ENCODE measurements at places on chromosomes 16 and 17.

DNA sequence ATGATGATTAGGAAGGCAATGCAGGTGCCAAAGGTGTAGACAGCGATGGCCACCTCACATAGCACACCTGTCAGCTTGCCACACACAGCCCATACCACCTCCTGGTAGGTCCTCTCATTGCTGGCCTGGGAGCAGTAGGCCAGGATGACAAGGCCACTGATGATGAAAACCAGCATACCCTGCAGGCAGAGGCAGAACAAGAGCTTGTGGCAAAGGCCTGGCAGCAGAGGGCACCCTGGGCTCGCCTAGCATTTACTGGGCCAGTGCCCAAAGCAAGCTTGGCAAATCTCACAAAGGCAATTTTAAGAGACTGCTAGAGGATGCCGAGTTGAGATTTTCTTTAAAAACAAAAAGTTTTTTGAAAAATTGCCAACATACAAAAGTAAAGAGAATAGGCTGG lies 5.9 kb downstream of the SLC38A7 start:
- DNase-seq = peak; percentile 23

- DNase-seq = no peak
Observed at GRCh38 chr16:23907903-23908302, 72.1 kb downstream of the PRKCB start.

- DNase-seq = no peak
Observed at GRCh38 chr17:73099511-73099910, 7.0 kb upstream of the SLC39A11 start.

GRCh38 chr17:77391668-77392375 lies 251.1 kb downstream of the SEC14L1 start:
- no peak for DNase-seq

GRCh38 chr17:37786481-37786880 lies 41.6 kb upstream of the HNF1B start:
- no peak for DNase-seq

- peak; percentile 12 for DNase-seq
Observed at GRCh38 chr17:67672592-67673335, 45.0 kb upstream of the NOL11 start.

DNA sequence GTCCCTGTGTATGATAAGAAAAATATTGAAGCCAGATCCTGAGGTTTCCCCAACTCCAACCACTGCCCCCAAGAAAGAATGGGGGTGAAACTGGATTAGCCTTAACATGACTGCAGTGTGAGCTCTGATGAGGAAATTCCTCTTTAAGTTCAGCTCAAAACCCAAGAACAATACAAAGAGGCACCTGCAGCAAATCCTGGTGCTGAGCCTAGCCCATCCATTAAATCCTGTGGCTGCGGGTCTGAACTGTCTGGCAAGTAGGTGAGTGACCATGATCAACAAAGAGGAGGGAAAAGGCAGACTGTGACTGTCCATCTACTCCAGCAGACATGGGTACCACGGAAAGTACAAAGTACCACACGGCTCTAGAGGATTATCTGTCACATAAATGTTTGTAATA lies 64.2 kb downstream of the CREBBP start:
- DNase-seq = no peak

DNA sequence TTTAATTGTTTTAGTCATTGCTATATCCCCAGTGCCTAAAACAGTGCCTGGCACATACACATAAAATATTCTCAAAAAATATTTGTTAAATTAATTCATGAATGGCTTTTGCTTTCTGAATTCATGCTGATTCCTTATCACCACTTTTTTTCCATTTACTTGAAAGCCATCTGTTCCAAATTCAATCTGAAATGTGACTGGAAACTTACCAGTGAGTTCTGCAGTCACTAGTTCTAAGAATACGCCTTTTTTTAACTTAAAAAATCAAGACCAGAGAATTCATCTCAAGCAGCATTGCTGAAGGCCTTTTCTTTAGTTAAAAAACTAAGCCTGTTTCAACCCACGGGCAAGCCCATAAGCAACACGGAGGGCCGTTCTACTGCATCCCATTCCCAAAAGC lies 114.0 kb upstream of the ERCC4 start:
- no peak for DNase-seq

DNA sequence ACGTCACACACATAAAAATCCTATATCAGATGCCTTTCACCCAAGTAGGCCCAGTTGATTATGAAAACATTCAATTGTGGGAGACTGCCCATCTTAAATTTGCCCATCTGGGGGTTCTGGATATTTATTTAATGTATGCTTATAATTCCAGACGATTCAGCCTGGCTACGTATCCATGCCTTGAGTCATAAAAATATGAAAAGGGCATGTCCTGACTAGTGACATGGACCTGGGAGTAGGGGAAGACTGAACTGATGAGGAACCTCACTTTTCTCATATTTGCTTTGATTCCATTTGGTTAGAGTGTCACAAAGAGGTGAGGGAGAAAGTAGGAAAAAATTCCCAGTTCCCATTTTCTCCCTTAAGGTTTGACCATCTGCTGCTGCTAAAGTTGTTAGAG lies 122.5 kb upstream of the GNAO1 start:
- no peak for DNase-seq

GRCh38 chr16:68362262-68362913 lies 51.6 kb downstream of the PRMT7 start:
- no peak for DNase-seq

- peak; percentile 53 for DNase-seq
Observed at GRCh38 chr17:80058311-80058955, 22.0 kb downstream of the CCDC40 start.

GRCh38 chr17:39700148-39700987 lies 504 bp downstream of the ERBB2 start:
- peak; percentile 46 for DNase-seq

DNA sequence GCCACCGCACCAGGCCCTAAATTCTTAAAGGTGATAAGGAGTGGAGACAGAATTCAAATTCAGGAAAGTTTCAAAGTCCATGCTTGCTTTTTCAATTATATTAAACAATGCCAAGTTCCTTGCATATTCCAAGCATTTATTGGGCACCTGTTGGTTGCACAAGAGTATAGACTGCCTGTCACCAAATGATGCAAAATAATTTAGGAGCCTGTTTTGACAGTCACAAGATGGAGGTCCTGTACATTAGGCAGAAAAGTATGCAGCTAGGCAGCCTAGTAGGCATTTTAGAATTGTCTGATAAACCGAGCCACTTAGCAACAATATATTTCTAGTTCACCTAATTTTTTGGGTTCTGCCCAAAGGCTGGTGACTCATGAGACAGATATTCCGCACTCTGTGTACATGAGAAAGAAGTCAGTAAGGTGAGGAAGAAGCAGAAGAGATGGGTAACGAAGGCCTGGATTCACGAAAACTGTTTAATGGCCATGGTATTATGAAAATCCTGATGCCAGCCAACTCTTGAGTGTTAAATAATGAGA lies 7.3 kb downstream of the ACACA start:
- no peak for DNase-seq

- no peak for DNase-seq
Observed at GRCh38 chr16:80693553-80693952, 110.8 kb downstream of the CDYL2 start.

DNA sequence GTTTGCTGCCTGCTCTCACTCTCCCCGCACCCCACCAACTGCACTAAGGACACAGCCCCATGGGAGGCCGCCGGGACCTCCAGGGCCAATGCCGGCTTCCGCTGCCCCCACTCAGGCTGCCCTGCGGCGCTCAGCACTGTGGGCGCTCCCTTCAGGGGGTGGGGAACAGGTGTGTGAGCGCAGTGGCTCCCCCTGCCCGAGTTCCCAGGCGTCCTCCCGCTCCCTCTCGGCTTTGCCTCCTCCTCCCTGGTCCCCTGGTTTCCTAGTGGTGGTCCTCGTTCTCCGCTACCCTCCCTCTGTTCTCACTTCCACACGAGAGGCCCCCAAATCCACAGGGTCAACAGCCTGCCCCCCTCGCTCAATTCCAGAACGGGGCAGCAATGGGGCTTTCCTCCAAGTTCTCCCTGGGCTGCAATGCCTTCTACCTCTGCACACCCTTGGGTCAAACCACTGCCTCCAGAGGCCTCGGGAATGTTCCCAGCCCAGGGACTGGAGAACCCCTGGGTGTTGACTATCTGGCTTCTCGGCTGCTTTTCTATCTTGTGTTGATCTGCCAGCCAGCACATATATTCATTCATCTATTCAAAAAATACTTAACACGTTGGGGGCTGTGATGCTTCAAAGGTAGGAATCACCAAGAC lies 9.9 kb downstream of the FOXJ1 start:
- DNase-seq = peak; percentile 38

DNA sequence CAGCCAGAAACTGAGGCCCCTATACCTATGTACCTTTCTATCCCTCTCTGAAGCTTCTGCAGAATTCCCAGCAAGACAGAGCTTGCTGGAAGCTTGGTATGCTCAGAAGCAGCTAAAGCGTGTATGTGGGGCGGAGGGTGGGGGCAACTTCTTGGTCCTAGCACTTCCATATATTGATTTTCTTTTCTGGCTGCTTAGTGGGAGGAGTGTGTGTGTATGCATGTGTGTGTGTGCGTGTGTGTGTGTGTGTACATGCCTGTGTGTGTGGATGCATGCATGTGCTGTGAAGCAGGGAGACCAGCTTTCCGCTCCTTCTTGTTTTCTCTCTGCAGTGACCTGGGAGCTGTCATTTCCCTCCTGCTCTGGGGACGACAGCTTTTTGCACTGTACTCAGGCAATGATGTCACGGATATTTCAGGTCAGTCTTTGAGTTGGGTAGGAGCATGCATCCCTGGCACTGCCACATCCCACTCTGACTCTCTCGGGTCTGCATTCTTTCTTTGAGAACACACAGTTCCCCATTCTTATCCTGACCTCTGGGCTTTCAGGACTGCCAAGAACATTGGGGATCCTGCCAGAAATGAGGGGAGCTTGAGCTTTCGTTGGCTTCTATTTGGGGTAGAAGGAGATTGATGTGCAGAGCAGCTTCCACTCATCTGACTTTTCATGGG lies 10.7 kb downstream of the HPR start:
- no peak for DNase-seq

GRCh38 chr17:31320791-31321190 lies 631 bp downstream of the EVI2A start:
- no peak for DNase-seq

GRCh38 chr17:57625957-57626356 lies 119.1 kb downstream of the CCDC182 start:
- no peak for DNase-seq

- DNase-seq = no peak
Observed at GRCh38 chr17:64692187-64692586, 30.1 kb upstream of the SMURF2 start.

- DNase-seq = peak; percentile 82
Observed at GRCh38 chr16:66406534-66407221, 20.4 kb upstream of the BEAN1 start.

- no peak for DNase-seq
Observed at GRCh38 chr17:36142235-36142634, 34.2 kb downstream of the TBC1D3B start.

- DNase-seq = peak; percentile 94
Observed at GRCh38 chr16:57694725-57695679, at the start of gene DRC7. DRC7 (plus strand) TSS chr16:57694806; CDS start chr16:57697950, 3,144 bp downstream.

DNA sequence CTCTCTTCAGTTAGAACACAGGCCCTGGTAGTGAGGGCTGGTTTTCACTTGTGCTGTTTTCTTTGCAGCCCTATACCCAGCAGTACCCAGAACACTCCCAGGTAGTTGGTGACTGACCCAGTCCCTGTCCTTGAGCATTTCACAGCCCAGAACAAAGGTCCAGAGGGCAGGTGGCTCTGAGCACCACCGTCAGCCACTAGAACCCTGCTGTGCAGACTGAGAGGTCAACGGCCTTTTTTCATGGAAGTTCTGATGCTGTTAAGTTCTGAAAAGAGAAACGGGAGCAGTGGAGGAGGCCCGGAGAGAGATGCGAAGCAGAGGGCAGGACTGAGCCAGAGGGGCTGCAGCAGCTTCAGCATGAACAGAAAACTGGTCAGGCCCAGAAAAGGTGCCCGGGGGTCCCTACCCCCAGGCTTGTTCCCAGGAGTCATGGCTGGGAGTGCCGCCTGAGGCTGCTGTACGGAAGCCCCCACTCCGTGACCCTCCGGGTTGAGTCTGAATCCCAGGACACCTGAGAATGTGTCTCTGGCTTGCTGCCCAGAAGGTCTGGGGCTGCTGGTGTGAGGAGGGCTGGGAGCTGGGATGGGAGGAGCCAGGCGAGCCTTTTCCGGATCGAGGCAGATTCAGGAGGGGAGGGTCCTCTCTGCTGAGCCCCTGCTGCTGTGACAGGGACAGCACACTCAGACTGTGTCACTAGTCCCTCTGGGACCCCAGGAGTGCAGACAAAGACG lies 8.7 kb downstream of the ZNF276 start:
- DNase-seq = no peak

- peak; percentile 13 for DNase-seq
Observed at GRCh38 chr17:39674702-39675389, 6.6 kb downstream of the PNMT start.

- DNase-seq = no peak
Observed at GRCh38 chr17:37828651-37829124, 83.8 kb upstream of the HNF1B start.

GRCh38 chr16:9027070-9027799 lies 63.5 kb upstream of the USP7 start:
- DNase-seq = no peak

DNA sequence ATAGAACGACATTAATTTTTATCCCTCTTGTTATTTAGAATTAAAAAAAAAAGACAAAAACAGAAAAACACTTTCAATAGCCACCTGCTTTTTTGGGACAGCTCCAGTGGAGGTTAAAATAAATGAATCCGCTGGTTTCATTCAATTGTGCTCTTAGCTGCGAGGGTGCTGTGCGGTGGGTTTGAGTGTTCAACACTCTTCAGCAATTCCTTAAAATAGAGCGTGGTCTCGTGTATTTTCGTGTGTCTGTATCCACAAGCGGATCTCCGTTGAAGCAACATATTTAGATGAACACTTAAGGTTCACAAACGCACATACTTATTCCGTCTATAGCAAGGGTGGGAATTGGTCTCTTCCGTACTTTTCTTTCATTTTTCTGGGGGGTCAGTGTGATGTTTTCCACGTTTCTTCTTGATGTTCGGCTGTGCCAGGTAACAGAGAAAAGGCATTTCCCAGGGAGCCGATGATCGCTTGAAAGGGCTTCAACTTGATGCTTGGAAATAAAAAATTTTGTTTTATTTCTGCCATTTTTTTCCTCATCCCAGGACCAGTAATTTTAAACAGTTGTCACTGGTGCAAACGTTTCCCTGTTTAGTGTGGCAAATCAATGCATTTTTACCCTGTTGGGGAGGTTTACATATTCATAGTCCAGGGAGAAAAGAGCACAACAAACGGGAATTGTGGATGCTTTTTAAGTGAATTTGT lies 297.9 kb downstream of the IRF8 start:
- no peak for DNase-seq

DNA sequence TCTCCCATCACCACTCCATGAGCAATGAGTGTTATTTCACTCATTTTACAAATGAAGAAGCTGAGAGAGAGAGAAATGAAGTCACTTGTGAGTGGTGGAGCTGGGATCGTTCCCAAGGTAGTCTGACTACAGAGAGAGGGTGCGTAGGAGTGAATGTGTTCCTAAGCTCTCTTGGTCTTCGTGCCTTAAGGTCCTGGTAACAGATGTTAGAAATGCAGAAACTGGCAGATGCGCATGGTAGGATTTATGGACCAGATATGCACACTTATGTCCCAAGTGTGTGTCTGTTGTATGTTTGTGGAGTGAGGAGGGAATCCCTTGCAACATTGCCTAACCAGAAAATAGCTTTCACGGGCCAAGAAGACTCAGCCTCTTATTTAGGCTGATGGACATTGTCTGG lies 93.2 kb upstream of the ZNF469 start:
- DNase-seq = no peak

Measured in DMS53 (cell line).